ENCODE measurements at places on chromosomes 7 and 10.
A peak's percentile ranks its signal among the peaks of the same experiment; 100 is the strongest.

- DNase-seq: peak; percentile 27
These were observed 115.3 kb downstream of the HIBADH start for GRCh38 chr7:27547401-27547800.

DNA sequence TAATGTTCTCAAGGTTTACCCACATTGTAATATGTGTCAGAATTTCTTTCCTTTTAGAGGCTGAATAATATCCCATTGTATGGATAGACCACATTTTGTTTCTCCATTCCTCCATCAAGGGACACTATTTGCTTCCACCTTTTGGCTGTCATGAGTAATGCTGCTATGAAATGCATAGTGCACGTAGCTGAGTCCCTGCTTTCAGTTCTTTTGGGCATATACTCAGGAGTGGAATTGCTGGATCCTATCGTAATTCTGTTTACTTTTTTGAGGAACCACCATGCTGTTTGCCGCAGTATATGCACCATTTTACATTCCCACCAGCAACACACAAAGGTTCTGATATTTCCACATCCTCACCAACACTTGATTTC, 60.0 kb downstream of the PRF1 start:
- no peak for DNase-seq

- no peak for DNase-seq
These were observed 371.9 kb downstream of the ZWINT start for GRCh38 chr10:55989188-55989587.

DNA sequence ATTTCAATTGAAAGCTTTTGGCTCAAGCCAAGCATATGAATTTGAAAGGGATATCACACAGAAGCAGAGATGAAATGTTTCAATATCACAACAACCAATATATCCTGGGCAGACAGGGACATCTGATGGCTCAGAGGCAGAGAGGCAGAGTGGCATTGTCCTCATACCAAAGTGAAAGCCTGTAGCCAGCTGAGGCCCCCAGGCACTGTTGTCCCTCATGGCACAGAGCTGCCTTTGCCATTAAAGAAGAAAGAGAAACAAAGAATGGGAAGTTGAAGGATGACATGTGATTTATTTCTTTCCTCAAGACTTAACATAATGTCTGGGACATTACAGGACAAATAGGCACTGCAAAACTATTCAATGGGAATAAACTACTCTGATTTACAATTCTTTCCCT, 504.3 kb upstream of the PCDH15 start:
- no peak for DNase-seq

DNA sequence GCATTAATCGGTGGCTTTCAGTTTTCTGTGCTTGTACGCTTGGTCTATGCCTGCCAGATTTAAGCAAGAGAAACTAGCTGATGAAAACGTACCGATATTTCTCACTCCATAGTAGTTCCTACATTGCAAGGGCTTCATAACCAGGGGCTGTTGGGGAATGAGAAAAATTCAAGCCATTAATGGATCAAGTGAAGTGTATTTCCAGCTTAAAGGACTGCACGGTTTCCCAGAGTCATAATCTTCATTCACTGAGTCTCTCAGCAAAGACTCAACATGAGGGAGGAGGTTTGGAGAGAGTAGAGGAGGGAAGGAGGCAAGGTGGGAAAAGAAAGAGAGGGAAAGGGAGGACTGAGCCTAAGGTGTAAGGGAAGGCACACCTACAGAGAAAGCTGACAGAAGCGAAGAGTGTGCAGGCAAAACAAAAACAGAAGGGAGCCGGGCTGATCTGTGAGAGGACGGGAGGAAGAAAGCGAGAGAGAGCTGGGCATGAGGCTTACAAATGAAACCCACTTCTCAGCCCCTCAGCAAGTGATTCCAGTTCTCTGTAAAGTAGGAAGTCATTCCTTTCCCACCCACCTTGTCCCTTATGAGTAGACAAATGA, 625 bp downstream of the GIMAP2 start:
- no peak for DNase-seq

GRCh38 chr10:92219559-92219958, 71.3 kb downstream of the CPEB3 start:
- DNase-seq: no peak

DNA sequence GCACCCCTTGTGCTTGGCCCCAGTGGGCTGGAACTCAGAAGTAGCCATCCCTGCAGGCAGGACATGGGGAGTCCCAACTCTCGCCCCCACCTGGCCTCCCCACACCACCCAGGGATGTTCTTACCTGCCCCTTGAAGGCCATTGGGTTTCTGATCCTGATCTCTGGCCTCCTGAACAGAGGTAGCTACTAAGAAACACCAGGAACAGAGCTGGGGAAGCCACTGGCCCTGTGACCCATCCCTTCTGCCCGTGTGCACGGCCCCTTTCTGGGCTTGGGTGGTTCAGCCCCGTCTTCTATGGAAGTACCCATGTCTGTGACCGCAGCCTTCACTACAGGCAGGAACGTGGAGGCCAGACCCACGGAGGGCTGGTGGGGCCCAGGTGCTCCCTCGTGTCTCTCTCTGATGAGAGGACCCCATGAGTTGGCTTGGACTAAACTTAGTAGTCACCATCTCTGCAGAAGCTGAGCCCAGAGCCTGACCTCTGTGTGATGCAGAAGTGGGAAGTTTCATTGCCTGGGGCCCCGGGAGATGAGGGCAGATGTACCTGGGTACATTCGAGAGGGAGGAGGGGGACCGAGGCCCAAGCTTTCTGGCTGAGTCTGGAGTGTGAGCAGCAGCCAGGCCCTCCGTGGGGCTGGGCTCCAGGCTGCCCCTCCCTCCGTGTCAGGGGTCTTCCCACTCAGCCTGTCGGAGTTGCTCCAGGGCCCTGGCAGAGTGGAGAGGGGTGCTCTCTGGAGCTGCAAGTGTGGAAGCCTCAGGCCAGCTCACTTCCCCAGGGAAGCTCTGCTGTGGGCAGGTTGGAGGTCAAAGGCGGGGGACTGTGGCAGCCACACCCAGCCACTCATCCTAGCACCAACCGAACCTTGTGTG, 81.0 kb downstream of the MKI67 start:
- DNase-seq: no peak

- DNase-seq: no peak
These were observed 1.3 kb upstream of the SPOCK2 start for GRCh38 chr10:72089618-72090017.

- no peak for DNase-seq
These were observed 28.8 kb upstream of the SLC26A4 start for GRCh38 chr7:107631588-107632491.

DNA sequence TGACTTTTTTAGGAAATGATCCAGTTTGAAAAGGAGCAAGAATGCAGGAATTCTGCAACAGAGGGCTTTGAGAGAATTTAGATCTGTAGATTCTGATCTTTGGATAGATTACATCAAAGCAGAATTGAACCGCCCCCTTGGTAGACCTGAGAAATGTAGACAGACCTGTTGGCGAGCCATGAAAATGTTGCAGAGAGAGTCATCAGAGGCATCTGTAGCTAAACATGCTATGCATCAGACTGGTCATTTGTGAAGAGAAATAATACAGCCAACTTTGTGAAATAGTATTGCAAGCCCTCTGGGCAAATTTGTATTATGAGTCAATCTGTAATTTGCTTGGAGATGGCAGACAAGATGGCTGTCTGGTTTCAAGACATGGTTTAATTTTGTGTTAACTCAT, 4.3 kb upstream of the C1GALT1 start:
- no peak for DNase-seq

DNA sequence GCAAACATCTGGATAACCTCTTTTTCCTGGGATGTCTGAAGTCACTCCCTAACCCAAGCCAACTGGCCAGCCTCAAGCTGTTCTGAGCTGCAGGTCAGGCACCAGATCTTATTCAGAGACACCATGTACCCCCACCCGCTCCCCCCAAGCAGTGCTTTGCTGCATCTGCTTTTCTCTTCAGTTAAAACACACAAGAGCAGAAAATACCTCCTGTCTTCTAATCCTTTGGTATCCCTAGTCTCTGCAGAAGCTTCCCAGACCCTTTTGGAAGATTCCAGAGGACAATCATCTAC, 3.0 kb downstream of the ZNF488 start:
- no peak for DNase-seq

- peak; percentile 50 for DNase-seq
These were observed 3.4 kb upstream of the ARHGAP22 start for GRCh38 chr10:48608279-48608681.

DNA sequence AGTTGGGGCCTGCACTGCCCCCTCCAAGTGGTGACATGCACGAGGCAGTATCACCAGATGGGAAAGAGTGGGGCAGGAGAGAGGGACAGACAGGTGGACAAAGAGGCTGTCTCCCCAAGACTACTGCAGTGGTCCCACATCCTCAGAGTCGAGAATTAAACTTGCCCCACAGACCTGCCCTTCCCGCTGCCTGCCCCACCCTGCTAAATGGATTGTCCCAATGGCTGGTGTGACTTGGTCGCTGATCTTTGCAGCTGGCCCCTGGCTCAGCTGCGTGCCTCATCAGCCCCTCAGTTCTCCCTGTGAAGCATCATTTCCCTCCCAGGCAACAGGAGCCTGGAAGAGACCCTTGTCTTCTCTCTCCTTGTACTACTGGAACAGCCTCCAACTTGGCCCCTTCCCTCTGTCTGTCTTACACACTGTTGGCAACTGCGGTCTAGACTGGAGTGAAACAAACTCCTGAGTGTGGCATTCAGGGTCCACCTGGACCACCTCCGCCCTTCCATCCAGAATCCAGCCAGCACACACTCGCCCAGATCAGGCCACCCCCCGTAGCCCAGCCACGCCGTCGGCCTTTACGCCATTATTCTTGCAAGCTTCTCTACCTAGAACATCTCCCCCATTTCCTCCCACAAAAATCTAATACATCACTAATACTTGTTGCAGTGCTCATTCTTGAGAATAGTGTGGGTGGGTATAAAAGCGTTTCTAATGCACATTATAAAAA, 275.1 kb downstream of the CELF2 start:
- DNase-seq: no peak

DNA sequence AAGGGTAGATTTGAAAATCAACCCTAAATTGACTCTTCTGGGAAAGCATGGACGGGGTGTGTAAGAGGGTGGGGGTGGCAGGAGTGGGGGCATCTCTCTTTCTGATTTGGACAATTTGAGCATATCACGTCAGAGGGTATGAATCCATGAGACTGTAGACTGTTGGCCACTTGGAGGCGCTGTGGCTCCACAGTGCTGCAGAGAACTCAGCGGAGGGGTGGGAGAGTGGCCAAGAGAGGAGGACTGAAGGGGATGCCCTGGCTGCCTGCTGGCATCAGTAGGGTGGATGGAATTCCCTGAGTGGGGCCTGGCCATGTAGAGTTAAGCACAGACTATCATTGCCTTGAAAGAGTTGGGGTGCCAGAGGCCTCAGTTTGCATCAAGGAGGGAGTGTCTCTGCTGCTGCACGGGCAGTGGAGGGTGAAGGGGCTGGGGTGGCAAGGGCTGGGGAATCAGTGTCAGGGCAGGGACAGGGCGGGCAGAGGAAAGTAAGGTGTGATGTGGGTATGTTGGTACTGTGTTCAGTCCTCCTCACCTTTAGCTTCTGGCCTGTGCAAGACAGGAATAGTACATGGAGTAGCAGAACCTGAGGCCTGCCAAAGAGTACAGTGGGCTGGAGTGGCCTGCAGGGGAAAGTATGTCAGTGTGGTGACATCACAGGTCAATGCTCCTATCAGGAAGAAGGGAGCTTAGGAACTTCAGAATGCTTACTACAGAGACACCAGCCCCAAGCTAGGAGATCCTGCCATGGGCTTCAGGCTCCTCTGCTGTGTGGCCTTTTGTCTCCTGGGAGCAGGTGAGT, 133.5 kb upstream of the PRSS58 start:
- no peak for DNase-seq

DNA sequence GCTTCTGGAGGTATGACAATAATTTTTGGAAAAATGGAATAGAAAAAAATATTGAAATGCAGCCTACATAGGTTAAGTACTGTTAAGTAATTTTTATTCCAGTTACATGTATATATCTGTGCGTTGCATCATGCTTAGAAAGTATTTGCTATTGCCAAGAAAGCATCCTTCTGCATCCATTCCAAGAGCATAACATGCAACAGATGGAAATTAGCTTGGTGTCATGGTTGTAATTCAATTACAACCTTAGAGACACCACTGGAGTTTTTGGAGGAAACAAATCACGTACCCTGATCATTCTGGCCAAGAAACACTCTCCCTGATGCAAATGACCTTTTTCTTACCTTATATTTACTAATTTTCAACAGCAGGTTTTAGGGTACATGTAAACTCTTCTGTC, 1.7 kb downstream of the AKR1B1 start:
- DNase-seq: no peak

DNA sequence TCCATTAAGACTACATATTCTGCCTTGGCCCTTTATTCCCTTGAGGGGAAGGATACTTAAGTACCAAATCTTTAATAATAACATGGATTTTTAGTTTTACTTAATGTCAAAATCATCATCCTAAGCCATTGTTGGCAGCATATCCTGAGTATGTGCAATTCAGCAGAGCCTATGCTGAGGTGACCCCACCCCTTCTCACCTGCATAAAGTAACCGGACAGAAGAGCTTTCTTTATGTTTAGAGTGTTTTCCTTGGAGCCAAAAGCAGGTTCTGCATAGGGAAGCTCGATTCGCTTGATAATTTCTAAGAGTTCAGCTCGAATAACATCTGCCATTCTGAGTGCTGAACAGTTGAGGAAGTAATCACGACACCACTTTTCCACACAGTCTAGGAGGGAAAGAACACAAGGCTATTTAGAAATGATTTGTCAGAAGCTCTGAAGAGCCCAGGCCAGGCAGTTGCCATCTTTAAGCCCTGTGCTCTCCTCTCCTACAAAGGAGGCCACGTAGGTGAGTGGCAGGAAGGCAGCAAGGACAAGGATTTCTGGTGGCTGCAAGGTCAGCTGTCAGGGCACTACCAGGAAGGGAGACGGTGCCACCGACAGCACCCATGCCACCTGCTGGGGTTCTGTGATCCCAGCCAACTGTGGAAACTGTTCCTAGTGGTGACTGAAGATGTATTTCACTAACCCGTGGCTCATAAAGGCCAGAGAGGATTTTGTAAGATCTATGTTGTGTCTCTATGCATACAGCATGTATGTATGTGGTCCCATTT, 15.6 kb downstream of the BCCIP start:
- no peak for DNase-seq

- no peak for DNase-seq
These were observed 20.1 kb downstream of the UPP1 start for GRCh38 chr7:48108959-48109847.

DNA sequence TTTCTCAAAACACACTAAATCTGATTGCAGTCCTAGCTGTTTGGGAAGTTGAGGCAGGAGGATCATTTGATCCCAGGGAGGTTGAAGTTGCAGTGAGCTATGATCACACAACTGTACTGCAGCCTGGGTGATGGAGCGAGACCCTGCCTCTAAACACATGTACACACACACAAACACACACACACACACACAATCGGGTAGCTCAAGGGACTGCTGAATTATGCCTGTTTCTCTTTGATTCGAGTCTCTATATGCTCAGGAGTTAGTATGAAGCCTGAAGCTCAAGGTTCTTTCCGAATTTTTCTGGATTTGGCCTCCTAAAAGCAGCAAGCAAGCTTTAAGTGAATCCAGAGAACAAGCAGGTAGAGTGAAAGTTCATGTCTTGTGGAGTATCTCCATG, 22.5 kb downstream of the PRTFDC1 start:
- no peak for DNase-seq

Data from fibroblast of mammary gland (primary cell).